ENCODE measurements at places on chromosomes 3 and 15.
A peak's percentile ranks its signal among the peaks of the same experiment; 100 is the strongest.

- no peak for DNase-seq
These were observed 23.7 kb downstream of the ALPK3 start for GRCh38 chr15:84840741-84841429.

GRCh38 chr3:10334459-10334858 is 13.5 kb upstream of the SEC13 start:
- DNase-seq, result no peak

DNA sequence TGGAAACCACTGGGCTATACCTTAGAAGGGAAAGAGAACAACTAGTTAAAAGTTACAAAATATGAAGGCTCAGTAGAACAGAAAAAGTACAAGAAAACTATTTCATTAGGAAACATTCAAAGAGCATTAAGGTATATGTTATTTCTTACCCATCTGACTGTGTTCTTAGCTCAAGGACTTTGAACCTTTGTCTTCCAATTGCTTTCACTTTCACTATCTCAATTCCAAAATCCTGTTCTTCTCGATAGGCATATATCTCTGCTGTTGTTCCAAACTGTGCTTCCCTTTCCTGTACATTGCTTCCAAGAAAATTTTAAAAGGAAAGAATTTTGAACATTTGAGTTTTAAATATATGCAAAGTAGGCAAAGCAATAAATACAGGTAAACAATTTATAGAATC is 6.9 kb downstream of the CRBN start:
- peak; percentile 12 for DNase-seq

DNA sequence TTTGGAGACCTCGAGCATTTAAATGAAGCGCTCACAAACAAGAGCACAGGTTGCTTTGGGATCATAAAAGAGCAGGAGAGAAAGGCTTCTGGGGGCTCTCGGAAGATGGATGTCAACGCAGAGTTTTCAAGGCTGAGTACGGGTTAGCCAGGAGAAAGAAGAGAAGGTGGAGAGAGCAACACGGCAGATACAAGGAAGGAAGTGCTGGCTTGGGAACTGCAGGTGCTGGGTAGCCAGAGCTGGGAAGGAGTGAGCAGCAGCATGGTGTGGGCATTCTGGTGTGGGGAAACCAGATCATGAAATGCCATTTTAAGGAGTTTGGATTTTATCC is 580 bp upstream of the RUBCN start:
- DNase-seq, result no peak

- DNase-seq, result no peak
These were observed 2.1 kb downstream of the SCN5A start for GRCh38 chr3:38647217-38647970.

GRCh38 chr3:126194713-126195305 is 14.4 kb upstream of the ALDH1L1 start:
- no peak for DNase-seq
